ENCODE measurements at places on chromosomes 7 and 10. TPM values are rescaled to one million over a fixed set of nuclear protein-coding genes. Genes with fewer than 3 reads are reported as not detected.

DNA sequence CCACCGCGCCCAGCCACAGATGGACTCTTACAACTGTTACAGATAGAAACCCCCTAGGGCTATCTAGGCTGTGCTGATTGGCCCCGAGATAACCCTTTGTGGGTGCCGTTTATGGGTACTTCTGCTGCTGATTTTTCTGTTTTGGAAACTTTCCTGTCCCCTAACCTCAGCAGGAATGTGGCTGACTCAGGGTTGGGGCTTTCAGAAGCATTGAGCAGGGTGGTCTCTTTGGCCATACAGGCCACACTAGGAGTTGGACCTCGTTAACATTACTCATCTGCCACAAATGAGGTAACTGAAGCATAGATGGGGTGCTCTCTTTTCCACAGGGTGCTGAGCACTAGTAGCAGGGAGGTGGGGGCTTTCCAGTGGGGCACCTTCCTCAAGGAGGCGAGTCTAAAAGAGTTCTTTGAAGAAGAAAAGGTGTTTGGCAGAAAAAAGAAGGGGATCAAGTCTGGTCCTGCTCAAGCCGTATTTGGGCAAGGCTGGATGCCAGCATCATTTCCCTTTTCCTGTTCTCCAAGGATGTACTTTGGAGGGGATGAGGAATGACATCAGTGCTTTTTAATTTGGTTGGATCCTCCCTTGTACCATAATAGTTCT lies 6.4 kb downstream of the ZSCAN25 start:
- DNase-seq, result no peak
- peaks cover 98% of the 10 kb centered on the region for H3K36me3 ChIP-seq
- no peaks in the 10 kb centered on the region for H3K27me3 ChIP-seq
- no peak overlapping the region for H3K4me3 ChIP-seq
- H3K27ac ChIP-seq, result no peak overlapping the region
- peaks cover under 1% of the 10 kb centered on the region for H3K4me1 ChIP-seq

- H3K27me3 ChIP-seq, result no peaks in the 10 kb centered on the region
- no peak for DNase-seq
- no peak overlapping the region for H3K4me3 ChIP-seq
- H3K4me1 ChIP-seq, result no peaks in the 10 kb centered on the region
- no peak overlapping the region for H3K27ac ChIP-seq
- no peaks in the 10 kb centered on the region for H3K36me3 ChIP-seq
Observed at GRCh38 chr10:112763916-112764520, 186.0 kb upstream of the TCF7L2 start.

GRCh38 chr10:83987216-83987615 lies 152.1 kb upstream of the GHITM start:
- H3K4me3 ChIP-seq, result no peak overlapping the region
- no peaks in the 10 kb centered on the region for H3K27me3 ChIP-seq
- H3K36me3 ChIP-seq, result no peaks in the 10 kb centered on the region
- no peak for DNase-seq
- H3K27ac ChIP-seq, result no peak overlapping the region

ACSM6 gene
- not detected for total RNA-seq

DNA sequence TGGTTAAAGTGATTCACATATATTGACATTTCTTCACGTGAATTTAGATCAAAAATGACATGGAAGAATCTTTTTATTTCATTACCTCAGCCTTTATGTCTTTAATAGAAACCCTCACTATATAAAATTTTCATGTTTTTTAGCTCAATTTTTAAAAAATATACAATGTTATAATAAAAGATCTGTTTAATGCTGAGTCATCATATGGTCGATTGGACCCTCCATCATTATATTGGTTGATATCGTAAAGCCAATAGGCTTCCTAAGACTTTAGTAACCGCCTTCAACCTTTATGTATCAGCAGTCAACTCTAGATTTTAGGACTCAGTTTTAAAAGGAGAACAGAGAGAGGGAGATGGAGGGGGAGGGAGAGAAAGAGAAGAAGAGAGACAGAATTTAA lies 162.3 kb upstream of the FERD3L start:
- no peaks in the 10 kb centered on the region for H3K36me3 ChIP-seq
- H3K4me3 ChIP-seq, result no peak overlapping the region
- H3K27me3 ChIP-seq, result no peaks in the 10 kb centered on the region
- H3K4me1 ChIP-seq, result no peaks in the 10 kb centered on the region

All from upper lobe of right lung (tissue), 1 donor.